Hypothalamus (tissue), 51 donors: ENCODE measurements at places on chromosomes 2 and 18.

- DNase-seq: no peak
These were observed 49.4 kb upstream of the CWC22 start for GRCh38 chr2:180056367-180057118.

DNA sequence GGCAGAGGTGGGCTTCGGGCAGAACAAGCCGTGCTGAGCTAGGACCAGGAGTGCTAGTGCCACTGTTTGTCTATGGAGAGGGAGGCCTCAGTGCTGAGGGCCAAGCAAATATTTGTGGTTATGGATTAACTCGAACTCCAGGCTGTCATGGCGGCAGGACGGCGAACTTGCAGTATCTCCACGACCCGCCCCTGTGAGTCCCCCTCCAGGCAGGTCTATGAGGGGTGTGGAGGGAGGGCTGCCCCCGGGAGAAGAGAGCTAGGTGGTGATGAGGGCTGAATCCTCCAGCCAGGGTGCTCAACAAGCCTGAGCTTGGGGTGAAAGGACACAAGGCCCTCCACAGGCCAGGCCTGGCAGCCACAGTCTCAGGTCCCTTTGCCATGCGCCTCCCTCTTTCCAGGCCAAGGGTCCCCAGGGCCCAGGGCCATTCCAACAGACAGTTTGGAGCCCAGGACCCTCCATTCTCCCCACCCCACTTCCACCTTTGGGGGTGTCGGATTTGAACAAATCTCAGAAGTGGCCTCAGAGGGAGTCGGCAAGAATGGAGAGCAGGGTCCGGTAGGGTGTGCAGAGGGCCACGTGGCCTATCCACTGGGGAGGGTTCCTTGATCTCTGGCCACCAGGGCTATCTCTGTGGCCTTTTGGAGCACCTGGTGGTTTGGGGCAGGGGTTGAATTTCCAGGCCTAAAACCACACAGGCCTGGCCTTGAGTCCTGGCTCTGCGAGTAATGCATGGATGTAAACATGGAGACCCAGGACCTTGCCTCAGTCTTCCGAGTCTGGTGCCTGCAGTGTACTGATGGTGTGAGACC lies at the start of gene PROC:
Gene PROC (plus strand): TSS at position 128 of the 812 bp plus-strand sequence. CDS start 1,516 bp downstream, outside the sequence.
- DNase-seq: no peak

DNA sequence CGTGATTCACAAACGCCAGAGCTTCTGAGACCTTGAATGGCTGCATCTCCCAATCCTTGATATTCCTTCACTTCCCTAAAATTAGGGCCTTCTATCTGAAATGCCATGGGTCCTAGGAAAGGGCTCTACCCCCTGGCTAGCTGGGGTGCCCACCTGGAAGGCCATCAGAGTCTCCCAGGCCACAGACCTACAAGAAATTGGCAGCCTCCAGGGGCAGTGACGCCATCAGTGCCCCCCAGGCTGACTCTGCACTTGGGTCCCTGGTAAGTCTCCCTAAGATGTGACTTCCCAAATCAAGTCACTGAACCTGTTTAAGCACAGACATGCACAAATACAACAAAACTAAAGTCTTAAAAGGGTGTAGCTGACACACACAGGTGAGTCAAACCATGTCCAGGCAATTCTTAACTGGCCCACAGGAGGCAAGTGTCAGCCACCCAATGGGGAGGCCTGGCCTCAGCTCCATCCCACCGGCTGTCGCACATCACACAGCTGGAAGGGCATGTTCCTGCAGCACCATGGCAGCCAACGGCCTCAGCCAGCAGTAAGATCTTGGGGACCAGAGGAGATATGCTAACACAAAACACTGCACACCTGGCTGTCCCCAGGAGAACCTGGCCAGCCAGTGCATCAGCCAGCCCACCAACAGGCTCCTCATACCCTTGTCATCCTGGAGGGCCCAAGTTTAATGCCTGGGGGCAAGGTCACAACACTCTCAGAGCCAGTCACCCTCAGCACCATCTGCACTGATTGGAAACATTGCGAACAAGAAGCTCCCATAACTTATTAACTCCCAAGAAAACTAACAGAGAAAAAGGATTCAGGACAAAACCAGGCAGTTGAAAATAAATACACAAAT lies 5.2 kb downstream of the PARD6G start:
- DNase-seq: no peak

GRCh38 chr2:231412618-231412963 lies 17.1 kb downstream of the B3GNT7 start:
- no peak for DNase-seq

- DNase-seq: no peak
These were observed 6.6 kb downstream of the BCL11A start for GRCh38 chr2:60546756-60547420.

- DNase-seq: no peak
These were observed 36.3 kb upstream of the TANC1 start for GRCh38 chr2:158932131-158932645.

DNA sequence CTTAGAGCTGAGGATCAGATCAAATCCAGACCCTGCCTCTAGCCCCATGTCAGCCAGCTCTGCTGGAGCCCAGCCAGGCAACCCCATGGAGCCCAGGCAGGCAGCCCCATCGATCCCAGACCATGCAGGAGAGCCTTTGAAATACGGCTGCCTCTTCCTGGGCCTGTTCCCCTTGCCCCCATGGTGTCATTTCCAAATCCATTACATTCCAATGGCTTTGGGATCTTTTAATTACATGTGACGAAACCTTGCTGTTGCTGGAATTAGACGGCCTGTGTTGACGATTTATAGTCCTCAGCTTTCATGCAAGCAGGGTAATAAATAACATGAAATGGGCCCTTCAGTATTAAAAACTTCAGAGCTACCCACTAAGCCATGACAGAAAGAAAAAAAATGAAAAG lies 75.8 kb upstream of the SLC14A2 start:
- no peak for DNase-seq

- no peak for DNase-seq
These were observed 411.7 kb upstream of the MYT1L start for GRCh38 chr2:2742726-2743125.

DNA sequence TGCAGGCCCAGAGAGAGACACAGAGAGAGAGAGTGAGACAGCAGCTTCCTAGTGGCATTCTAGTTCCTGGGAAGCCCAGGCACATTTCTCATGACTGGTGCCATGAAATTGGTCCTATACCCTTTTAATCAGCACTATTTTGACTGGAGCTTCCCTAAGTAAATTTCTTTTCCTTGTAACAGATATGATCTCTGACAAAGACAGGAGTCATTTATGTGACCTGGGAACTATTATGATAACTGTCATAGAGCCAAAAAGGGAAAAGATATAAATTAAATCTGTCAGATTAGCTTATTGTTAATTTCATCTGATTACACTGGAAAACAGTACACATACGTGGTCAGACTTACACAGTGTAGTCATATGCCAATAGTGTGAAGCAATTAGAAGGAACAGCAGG lies 161.3 kb upstream of the HNRNPA3 start:
- DNase-seq: no peak

GRCh38 chr18:79392226-79392625 lies 3.5 kb upstream of the NFATC1 start:
- DNase-seq: no peak

- no peak for DNase-seq
These were observed 41.9 kb downstream of the DPYSL5 start for GRCh38 chr2:26889796-26890195.

- no peak for DNase-seq
These were observed 596.0 kb downstream of the LRP1B start for GRCh38 chr2:141534666-141535362.

GRCh38 chr2:101500860-101501259 lies 25.9 kb upstream of the RFX8 start:
- DNase-seq: no peak

DNA sequence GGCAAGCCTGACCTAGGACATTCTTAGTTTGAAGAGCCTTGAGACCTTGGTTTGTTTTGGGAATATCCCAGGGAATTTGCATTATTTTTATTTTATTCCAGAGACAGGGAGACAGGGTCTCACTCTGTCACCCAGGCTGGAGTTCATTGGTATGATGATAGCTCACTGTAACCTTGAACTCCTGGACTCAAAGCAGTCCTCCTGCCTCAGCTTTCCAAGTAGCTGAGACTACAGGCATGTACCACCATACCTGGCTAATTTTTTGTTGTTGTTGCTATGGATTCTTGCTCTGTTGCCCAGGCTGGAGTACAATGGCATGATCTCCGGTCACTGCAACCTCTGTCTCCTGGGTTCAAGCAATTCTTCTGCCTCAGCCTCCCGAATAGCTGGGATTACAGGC lies 4.8 kb downstream of the MTA3 start:
- no peak for DNase-seq

GRCh38 chr18:21362831-21363230 lies 120.8 kb downstream of the GREB1L start:
- DNase-seq: no peak

DNA sequence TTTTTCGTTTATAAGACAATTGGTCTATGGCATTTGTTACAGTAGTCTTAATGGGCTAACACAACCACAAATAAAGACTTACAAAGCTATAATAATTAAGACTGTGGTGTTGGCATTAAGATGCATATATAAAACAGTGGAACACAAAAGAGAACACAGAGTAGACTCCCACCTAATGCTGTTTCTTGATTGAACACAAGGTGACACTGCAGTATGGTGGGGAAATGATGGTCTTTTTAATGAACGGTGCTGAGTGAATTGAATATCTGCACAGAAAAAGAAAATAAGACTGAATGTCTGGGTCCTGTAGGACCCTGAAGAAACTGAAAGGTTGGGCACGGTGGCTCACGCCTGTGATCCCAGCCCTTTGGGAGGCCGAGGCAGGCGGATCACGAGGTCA lies 1136.6 kb upstream of the NXPH2 start:
- no peak for DNase-seq

DNA sequence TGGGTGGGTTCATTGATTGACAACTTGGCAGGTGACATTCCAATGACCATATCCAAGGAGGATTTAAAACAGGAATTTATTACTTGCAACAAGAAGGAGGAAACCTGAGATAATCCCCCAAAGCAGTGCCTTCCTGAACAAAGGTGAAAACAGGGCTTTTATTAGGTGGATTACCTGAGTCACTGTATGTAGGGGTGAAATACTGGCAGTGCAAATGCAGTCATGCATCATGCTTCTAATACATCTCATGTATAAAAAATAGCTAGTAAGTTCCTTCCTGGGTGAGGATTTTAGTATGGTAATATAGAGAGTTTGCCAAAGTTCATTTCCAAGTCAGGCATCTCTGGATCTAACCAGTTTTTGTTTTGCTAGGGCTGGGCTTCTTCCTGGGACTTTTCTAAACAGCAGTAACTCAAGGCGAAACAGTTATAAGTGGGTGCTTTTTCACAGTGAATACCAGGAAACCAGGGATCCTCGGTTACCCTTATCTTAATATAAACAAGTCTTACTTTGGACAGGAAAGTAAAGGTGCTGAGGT lies 583.4 kb upstream of the LRRTM1 start:
- no peak for DNase-seq

DNA sequence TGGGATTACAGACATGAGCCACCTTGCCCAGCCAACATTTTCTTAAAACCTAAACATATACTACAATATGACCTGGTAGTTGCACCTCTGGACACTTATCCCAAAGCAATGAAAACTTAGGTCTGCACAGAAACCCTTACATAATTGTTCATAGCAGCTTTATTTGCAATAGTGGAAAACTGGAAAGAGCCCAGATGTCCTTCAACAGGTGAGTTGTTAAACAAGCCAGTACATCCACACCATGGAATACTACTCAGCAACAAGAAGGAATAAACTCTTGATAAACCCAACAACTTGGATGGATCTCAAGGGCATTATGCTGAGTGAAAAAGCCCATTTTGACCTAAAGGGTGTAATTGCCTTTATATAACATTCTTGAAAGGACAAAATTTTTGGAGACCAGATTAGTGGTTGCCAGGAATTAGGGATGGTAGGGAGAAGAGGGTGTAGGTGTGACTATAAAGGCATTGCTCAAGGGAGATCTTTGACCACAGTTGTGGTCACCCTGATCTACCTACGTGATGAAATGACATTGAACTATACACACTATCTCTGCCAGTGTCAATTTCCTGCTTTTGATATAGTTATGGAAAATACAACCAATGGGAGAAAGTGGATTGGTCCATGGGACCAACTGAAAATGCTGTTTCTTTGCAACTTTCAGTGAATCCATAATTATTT lies 11.9 kb upstream of the AMMECR1L start:
- no peak for DNase-seq

DNA sequence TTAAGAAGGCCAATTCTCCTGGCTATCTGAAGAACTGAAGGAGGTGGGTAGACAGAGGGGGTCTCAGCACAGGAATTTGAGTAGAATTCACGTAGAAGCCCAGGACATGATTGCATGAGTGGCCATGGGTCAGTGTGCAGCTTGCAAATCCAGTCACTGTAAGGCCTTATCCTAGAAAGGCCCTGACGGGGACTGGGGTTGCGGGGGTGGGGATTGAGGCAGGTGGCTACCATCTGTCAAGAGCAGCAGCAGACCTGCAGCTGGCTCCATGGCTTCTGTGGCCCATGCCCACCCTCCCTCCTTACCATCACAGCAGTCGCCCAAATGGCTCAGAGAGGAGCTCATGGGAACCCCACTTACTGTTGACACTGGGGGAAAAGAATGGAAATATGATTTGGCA lies 34.6 kb upstream of the SLC14A1 start:
- DNase-seq: no peak

DNA sequence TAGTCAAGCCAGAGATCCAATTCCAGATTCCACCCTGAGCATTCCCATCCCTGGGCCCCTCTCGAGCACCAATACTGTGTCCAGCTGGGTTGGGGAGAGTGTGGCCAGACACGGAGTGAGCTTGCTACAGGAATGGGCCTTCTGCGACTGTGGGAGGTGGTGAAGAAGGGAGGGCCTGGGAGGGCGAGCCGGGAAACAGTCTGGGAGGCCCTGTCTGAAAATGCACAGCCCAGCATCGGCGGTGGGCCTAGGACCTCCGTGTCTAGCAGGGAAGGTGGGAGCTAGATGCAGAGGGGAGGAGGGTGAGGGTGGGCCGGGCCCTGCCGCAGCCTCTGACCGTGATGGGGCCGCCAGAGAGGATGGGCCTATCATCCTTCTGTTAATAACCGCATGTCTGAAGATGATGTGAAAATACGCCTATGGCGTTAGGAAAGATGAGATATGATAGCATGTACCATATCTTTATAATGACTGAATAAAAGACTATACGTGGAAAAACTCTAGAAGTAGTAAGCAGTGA lies 1.9 kb upstream of the OTOS start:
- no peak for DNase-seq

GRCh38 chr2:113966832-113967231 lies 76.9 kb downstream of the ACTR3 start:
- DNase-seq: no peak

DNA sequence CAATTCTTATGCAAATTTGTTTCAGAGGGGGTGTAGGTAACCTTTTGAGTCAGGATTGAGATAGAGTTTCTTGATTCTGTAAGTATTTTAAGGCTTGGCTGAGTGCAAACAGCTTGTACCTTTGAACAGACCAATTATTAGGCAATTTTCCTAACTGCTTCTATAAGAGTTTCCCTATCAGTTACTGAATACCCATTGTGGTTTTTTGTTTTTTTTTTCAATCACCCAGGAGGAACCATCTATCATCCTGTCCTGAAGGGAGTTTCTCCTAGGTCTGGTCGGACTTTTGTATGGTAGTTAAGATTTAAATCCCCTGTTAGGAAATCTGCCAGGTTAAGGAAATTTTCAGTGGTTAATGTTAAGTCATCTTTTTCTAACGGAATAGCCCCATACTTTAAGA lies 319.4 kb upstream of the SLC39A10 start:
- no peak for DNase-seq

GRCh38 chr2:150971910-150972309 lies 289.8 kb downstream of the RBM43 start:
- no peak for DNase-seq
